PC-3 (cell line): ENCODE measurements at places on chromosomes 5 and 9. TPM values are rescaled to one million over a fixed set of nuclear protein-coding genes. Genes with fewer than 3 reads are reported as not detected.

- DNase-seq = no peak
Observed at GRCh38 chr9:114336699-114337395, 7.2 kb downstream of the ORM2 start.

GRCh38 chr5:165209101-165209727 lies 1703.8 kb downstream of the MAT2B start:
- DNase-seq = peak; percentile 53

DNA sequence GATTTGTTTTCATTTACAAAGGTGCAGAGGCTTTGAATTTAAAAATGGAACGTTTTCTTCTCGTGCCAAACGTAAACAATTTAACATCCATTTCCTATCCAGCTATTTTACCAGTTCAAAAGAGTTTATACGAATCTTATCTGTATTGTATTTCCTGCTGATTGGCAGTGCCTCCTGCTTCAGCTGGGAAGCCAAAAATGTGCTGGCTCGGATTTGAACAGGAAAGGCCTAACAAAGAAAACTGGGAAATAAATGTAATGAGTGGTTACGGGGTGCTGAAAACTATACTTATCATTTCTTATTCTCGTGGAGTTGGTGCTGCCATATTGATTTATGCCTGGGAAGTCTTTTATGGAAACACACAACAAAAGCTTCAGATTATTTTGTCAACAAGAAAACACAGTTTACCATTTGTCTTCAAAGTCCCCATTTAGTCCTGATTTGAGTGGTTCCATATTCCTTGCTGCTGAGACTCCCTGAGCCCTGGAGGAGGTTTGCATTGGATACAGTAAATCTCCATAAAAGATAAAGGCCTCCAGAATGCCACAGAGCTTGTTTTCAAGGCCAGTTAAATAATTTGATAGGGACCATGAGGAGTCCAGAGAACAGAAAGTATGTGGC lies 507.4 kb downstream of the RASEF start:
- DNase-seq = no peak

GRCh38 chr9:83934569-83935275 lies 13.5 kb upstream of the KIF27 start:
- peak; percentile 77 for DNase-seq

DNA sequence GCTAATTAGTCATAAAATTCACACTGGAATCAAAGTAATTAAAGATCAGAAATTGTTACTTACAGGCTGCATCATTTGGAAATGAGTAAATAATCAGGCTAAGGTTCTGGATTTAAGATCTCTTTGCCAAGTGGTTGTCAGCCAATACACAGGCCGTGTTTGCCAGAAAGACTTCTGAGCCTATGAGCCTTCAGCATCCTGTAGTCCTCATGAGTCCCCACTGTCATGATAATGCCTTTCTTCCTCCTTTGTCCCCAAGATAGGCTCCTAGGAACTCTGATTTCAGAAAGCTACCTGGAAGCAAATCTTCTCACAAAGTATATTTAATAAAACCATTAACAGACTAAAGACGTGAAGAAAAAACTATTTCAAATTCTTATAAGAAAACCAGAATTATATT lies 810.5 kb downstream of the DNAH5 start:
- DNase-seq = no peak

Gene CNTNAP3B
- 10.3 and 12.5 TPM in 2 replicates for total RNA-seq

GRCh38 chr5:139725073-139725830 lies 70.4 kb upstream of the PSD2 start:
- peak; percentile 35 for DNase-seq

- DNase-seq = peak; percentile 40
Observed at GRCh38 chr9:107173422-107174180, 109.5 kb upstream of the RAD23B start.

- DNase-seq = no peak
Observed at GRCh38 chr9:16615451-16615850, 255.0 kb downstream of the BNC2 start.

Gene SNX18
- total RNA-seq = 14.3 and 16.5 TPM in 2 replicates

DNA sequence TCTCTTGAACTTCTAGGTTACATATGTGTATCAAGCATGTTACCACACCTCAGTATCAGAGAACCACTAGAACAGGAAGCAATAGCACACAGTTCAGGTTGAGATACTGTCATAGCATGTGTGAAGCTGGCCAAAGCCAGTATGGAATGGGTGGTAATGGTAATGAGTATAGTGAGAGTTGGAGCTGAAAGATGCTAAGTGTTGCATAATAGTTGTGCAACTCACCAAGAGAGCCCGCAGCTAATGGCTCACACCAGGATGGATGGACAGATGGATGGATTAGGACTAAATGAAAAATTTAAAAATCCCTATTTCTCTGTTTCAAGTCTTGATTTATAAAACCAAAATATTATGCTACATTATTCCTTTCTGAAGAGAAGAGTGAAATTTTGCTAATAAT lies 53.4 kb upstream of the KCNN2 start:
- DNase-seq = no peak

Gene SPATA31A6
- total RNA-seq = not detected in 2 replicates

DNA sequence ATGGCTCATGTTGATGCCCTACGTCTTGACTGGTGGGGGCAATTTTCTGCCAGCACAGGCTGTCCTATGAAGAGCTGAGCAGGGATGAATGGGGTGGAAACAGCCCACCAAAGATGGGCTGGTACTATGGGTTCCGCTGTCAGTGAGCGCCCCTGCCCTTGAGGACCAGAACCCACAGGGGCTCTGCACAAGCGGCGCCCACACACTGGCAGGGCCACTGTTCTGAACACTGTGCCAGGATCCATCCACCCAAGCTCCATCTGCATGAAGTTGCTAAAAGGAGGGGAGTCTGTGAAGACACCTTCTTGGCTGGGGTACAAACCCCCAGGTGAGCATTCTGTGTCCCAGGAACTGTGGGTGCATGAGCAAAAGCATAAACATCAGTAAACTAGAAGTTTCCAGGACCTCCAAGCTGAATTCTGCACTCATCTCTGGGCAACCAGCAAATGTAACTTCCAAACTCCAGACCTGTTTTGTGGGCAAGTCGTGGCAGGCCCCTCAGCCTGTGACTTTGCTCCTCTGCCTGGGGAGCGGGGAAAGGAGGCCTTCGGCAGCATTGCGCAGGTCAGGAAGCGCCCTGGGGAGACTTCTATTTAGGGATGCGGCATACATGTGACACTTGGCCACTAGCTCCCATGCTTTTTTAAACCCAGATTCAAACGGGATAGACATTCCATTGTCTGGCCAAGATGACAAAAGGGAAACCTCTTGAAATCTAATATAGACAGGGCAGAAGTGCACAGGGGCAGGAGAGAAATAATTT lies 48.9 kb downstream of the PTPN3 start:
- DNase-seq = no peak

Gene ZDHHC21
- 6.2 and 7.6 TPM in 2 replicates for total RNA-seq

Gene SLC34A3
- 1.0 and 1.5 TPM in 2 replicates for total RNA-seq

DNA sequence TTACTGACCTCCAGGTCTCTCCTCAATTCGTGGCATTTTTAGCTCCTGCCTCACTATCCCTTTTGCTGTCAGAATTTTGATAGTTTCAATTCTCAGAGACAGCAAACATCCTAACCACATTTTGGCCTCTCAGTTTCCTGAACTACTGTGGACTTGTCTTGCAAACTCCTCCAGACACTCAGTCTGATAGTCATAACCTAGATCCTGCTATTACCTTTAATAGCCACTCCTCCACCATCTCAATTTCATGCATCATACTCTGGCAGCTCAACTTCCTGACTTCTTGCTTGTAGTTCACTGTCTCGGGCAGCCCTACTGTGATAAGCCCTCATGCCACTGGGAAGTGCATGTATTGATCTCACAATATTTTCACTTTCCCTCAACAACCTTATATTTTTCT lies 481.8 kb upstream of the CDH18 start:
- peak; percentile 11 for DNase-seq

- no peak for DNase-seq
Observed at GRCh38 chr9:121612511-121612998, 38.9 kb upstream of the DAB2IP start.

Gene LHX6
- 11.1 and 16.5 TPM in 2 replicates for total RNA-seq

GRCh38 chr9:30534455-30534854 lies 1850.0 kb upstream of the ACO1 start:
- DNase-seq = no peak

Gene NXNL2
- total RNA-seq = 0.66 TPM in 1 of 2 replicates, not detected in the other

GRCh38 chr5:41856644-41857491 lies 13.4 kb downstream of the OXCT1 start:
- peak; percentile 93 for DNase-seq

Gene NR4A3
- total RNA-seq = 0.77 and 0.98 TPM in 2 replicates

Gene PRDM9
- total RNA-seq = 0.11 and 0.12 TPM in 2 replicates

Gene FREM1
- total RNA-seq = 0.52 and 1.2 TPM in 2 replicates

DNA sequence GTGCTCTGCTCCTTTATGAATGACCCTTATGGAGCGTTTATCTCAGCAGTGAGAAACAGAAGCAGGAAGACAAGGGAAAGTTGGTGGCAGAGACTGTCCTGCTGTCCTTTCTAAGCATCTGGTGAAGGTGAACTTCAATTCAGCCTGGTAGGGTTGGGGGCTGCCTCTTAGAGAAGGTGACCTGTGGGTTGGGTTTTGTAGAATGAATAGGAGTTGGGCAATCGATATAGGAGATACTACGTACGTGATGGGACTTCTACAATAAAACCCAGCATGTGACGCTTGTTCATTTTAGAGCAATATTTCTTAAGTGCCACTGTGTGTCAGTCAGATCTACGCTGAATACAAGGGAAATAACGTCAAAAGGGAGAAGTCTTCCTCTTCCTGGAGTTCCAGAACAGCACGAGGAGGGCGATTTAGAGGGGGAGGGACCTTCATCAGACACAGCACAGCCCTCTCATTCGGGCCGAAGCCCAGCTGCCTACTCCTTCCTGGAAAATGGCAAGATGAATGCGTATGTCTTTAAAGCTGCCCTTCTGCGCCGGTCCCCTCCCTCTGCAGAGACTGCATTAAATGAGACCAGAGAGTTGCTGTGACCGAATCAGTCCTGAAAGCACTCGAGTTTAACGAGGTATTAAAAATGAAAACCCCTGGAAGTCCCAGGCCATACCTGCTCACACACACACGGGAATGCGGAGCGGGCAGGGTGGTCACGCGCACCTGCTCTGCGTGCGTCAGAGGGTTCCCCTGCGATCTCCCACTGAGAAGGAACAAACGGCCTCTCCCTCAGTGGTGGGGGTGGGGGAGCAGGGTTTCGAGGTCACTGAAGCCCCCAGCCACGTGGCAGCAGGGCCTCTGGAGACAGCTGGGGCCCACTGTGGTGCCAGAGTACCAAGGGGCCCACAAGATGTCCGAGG lies 85.3 kb upstream of the SARDH start:
- DNase-seq = no peak

Gene MLANA
- not detected in 2 replicates for total RNA-seq

DNA sequence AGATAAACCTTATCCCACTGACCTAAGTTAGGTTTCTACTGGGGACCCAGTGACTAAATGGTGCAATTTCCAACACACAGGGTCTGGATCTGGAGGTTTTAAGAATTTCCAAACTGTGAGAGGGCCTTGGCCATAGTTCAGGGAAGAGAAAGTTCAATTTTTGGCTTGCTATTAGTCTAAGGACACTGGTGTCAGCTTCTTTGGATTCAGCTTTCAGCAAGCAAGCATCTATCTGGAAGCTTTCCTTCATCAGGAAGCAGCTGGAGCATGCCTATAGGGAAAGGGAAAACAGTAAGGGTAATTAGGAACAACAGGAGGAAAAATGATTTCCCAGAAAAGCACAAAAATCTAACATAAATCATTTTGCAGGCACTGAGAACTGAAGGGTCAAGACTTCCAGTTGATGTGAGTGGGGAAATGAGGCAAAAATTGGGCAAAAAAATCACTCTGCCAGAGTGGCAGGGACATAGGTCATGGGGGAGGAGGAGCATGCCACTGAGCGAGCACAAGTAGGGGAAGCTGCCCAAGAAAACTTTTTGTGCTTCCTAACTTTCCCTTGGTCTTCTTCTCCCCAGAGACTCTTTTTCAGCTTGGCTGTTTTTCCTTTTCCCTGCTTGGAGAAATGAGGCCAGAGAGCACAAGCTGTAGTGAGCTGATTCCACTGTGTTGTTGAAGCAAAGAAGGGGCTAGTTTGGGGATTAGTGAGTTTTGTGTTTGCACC lies 299.6 kb downstream of the FGF10 start:
- DNase-seq = no peak

GRCh38 chr5:102855681-102856388 lies 100.7 kb downstream of the PAM start:
- DNase-seq = no peak

DNA sequence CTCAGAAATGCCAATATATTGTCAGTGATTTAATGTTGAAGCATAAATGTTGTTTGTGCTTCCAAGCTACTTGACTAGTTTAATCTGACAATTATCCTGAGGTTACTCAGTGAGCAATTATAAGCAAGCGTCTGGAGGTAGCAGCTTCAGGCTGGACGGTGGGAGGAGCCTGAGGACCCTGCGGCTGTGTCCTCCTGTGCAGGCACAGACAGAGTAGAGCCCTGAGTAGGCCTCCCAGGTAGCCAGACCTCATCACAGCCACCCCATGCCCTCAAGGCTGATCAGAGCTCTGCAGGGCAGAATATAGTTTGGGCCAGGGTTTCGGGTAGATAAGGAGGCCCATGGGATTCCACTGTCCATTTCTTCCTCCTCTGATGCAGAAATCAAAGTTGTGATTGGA lies 153.6 kb downstream of the DRD1 start:
- no peak for DNase-seq

GRCh38 chr9:16369427-16369826 lies 501.0 kb downstream of the BNC2 start:
- no peak for DNase-seq

Gene GDA
- not detected in 2 replicates for total RNA-seq

- no peak for DNase-seq
Observed at GRCh38 chr5:133844836-133845235, 123.6 kb downstream of the C5orf15 start.

Gene OTULINL
- total RNA-seq = 46.4 and 54.6 TPM in 2 replicates

Gene SOHLH1
- not detected in 2 replicates for total RNA-seq

GRCh38 chr5:95105638-95106037 lies 179.3 kb downstream of the MCTP1 start:
- no peak for DNase-seq

Gene PCDHGB7
- 0.44 and 1.4 TPM in 2 replicates for total RNA-seq

DNA sequence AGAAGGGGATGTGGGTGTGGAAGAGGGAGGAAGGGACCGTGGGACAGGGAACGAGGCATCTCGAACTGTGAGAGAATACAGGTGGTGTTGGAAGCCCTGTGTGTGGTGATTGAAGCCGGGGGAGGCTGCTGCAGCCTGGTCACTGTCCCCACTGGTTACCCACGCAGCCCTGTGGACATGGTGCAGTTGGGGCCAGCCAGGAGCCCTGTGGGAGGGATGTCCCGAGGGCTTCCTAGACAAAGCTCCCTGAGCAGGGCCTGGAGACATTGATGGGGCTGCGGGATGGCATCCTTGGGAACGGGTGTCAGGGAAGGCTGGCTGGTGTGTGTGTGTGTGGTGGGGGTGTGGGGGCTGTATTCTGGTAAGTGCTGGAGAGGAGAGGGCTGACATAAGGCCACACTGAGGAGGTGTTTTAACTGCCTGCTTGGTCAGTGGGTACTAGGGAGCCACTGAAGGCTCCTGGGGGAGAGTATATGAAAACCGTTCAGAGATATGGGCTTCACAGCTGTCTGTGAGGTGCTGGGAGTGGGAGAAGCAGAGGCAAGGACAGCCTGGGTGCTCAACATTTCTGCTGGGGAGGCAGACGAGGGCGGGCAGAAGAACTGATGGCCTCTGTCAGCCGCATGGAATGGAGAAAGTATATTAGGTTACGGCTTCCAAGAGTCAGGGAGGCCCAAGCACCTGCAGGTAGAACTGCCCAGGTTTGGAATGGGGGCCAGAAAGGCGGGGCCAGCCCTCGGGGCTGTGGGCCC lies 20.0 kb downstream of the WNK2 start:
- no peak for DNase-seq

Gene PRELID1
- total RNA-seq = 496 and 505 TPM in 2 replicates

Gene LVRN
- not detected in 2 replicates for total RNA-seq
